ENCODE measurements at places on chromosomes 2 and 18. TPM values are rescaled to one million over a fixed set of nuclear protein-coding genes. Genes with fewer than 3 reads are reported as not detected.

UPP2 gene
- not detected for total RNA-seq

CFC1 gene
- not detected for total RNA-seq

UGT1A1 gene
- total RNA-seq, result not detected

EGR4 gene
- total RNA-seq, result not detected

IL1RL2 gene
- total RNA-seq, result not detected

All from OCI-LY7 (cell line).